ENCODE measurements at places on chromosomes 1 and 21.

DNA sequence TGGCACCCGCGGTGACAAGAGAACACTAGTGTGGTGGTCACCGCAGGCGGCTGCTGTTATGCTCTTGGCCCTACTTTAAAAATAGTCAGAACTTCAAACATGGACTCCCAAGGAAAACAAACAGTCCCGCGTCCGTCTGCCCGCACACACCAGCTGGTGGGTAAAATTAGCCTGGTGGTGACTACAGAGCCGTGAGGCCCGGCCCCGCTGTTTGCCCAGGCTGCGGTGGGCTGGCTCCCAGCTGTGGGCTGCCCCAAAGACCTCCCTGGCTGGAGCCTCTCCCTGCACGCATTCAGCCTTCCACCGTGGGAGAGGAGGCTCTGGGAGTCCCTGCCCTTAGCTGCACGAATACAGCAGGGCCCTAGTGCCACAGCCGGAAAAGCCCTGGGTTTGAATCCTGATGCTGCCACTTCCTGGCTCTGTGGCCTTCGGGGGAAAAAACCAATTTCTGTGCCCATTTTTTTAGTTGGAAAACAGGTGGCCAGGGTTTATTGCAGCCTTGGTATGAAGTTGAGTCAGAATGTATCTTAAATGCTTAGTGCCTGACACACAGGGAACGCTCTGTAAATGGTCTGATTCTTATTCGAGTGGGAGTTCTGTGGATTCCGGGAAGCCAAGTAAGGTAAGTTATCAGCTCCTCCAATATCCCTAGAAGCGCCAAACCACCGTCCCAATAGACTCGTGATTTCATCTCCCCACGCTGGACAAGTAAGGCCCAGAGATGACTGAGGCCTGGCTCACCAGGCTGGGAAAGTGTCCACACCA is 58.2 kb downstream of the ALPL start:
- no peak for DNase-seq

GRCh38 chr1:119964673-119965363 is 68.5 kb upstream of the ADAM30 start:
- DNase-seq = no peak

- no peak for DNase-seq
Observed at GRCh38 chr21:18204931-18205330, 39.7 kb upstream of the CHODL start.

DNA sequence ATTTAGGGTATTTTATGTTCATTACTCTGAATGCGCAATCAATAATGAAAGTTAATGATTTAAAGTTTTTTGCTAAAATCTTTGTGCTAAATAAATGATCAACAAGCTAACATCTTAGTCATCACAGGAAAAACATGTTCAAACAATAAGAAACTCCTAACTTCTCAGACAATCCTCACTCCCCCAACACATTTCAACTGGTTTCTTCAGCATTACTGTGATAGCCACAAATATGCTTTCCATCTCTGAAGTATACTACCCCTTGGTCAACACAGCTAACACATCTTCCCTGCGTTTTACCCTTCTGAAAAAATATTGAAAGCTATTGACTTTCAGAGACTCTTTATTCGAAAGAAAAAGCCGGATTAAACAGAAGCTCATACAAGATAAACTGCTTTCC is 85.8 kb downstream of the ZNF644 start:
- DNase-seq = no peak

Measured in NCI-H524 treated with DMSO at 0.1 percent for 48 hours (cell line).